NCI-H524 (cell line): ENCODE measurements at places on chromosomes 16 and 17.

GRCh38 chr16:52570495-52571091 is 23.6 kb upstream of the TOX3 start:
- DNase-seq = no peak

DNA sequence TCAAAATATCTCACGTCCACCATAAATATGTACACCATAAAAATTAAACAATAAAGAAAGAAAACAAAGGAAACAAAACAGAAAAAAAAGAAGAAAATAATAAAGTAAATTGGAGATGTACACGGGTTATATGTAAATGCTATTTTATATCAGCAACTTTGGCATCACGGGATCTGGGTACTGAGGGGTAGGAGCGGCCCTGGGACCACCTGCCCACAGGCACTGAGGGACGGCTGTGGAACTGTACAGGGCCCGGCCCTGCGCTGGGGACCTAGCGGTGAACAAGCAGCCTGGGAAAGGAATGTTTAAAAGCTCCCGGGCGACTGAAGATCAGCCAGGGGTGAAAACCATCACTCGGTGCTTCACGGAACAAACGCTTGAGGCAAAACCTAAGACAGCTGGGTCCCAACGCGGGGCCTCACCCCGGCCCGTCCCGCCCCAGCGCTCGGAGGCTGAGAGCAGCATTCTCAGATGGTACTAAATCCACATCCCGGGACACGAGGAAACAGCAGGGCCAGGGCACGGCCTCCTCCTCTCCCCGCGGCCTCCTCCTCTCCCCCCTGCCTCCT is 31.2 kb downstream of the NXN start:
- no peak for DNase-seq

- DNase-seq = no peak
Observed at GRCh38 chr16:89422527-89422904, 67.8 kb downstream of the ANKRD11 start.

GRCh38 chr17:67519801-67520251 is 142.7 kb downstream of the PITPNC1 start:
- DNase-seq = no peak

DNA sequence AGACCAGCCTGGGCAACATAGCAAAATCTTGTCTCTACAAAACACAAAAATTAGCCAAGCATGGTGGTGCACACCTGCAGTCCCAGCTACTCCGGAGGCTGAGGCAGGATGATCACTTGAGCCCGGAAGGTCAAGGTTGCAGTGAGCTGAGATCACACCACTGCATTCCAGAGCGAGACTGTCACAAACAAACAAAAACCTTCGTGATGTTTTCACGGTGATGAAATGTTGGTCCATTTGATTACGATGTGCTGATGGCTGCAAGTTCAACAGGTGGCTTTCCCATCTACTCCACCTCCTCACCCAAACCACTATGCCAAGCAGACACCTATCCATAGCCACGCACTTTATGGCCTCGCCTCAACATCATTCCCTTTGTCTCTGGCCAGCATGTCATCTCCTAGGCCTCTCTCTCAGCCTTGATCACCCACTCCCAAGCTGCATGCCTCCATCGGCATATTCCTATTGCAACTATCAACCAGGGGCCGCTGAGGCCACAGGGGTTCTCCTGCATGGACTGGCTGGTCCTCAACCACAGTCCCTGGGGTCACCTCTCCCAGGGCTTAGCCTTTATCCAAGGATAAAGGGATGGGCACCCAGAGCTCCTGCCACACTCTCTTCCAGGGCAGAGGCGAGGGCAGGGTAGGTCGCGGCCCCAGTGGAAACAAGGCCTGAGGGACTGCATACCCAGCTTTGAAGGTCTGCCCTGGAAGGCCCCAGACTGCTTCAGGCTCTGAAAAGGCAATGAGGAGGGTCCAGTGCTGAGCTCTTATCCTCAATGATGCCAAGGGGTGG is 17.1 kb upstream of the ALOX15B start:
- no peak for DNase-seq

- no peak for DNase-seq
Observed at GRCh38 chr16:57838161-57838560, 35.9 kb upstream of the KIFC3 start.

- no peak for DNase-seq
Observed at GRCh38 chr17:70251706-70252105, 82.4 kb downstream of the KCNJ2 start.
